Right kidney (tissue), 9 donors: ENCODE measurements at places on chromosomes 1 and 21.

DNA sequence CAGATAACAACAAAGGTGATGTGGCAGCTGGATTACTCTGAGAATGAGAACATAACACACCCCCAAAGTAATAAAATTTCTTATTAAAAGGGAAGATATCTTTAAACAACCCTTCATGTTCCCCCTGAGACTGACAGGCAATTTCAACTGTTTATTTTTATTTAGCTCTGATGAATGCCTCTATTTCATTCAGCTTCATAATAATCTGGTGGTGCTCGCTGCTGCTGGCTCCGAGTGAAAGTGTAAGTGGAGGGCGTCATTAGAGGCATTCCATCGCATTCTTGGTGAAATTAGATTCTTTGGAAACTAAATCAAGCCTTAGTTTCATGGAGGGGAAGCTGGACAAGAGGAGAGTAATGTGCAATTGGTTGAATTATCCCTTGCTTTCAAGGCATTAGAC, 128.9 kb downstream of the GRIK1 start:
- no peak for DNase-seq

DNA sequence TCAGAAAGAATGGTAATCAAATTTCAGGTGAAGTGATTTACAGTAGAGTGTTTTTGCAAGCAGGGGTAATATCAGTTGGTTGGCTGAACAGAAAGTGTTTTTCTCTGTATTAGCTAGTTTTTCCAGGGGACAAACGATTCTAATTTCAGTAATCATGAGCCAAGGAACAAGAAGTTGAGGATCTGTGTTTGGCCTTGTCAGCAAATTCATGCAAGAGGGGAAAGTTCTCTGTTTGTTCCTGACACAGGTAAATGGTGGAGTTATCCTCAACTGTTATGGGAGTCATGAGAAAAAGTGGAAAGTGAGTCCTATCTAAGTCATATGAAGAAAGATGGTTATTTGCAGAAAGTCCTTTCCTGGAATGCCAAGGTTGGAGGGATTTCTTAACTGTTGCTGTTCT, 24.6 kb upstream of the SLC35A3 start:
- DNase-seq = no peak

GRCh38 chr1:204435872-204436271, 24.3 kb upstream of the PPP1R15B start:
- DNase-seq = no peak

DNA sequence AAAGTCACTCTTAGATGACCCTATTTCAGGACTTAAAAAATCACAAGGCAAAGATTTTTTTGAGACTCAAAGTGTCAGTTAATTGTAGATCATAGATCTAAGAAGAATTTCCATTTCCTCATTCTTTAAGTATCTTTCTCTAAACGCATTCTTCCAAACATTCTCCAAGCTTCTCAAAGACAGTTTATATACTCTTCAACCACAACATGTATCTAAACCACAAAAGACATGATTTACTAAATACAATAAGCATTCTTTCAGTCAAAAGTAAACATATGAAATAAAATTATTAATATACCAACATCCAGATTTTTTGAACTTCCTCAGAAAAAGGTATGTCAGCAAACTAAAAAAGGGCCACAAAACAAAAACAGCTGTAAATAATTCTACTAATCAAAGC, 24.4 kb downstream of the RC3H1 start:
- no peak for DNase-seq

- DNase-seq = peak; percentile 9
These were observed 51.6 kb downstream of the PCBP3 start for GRCh38 chr21:45695086-45695485.

DNA sequence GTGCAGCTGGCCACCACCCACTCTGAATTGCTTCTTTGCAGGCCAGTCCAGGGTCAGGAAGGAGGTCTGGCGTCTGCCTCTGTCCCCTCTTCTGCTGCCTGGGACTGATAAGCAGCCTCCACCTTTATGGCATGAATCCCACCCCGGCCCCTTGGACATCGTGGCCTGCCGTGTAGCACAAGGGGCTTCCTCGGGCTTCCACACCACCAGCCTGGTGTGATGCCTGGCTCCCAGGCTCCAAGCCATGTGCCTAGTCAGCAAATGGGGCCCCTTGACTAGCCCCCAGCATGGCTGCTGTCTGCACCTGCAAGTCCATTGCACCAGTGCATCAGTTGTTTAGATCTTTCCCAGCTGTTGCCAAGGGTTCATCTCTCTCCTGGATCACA, 9.9 kb upstream of the ARF1 start:
- no peak for DNase-seq
